ENCODE measurements at places on chromosomes 6 and 20.

- DNase-seq, result no peak
These were observed 32.7 kb downstream of the PLN start for GRCh38 chr6:118580585-118581419.

DNA sequence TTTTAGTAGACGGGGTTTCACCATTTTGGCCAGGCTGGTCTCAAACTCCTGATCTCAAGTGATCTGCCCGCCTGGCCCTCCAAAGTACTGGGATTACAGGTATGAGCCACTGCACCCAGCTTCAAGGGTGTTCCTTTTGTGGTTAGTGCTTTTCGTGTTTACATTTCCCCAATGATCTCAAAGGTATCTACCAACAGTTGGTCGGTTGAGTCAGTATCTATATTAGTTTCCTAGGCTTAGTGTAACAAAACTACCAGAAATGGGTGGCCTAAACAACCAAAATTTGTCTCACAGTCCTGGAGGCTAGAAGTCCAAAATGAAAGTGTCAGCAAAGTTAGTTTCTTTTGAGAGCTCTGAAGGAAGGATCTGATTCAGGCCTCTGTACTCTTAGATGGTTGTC is 30.1 kb downstream of the CASP8AP2 start:
- no peak for DNase-seq

GRCh38 chr6:111838749-111839484 is 34.3 kb downstream of the FYN start:
- no peak for DNase-seq

- DNase-seq, result no peak
These were observed 31.4 kb downstream of the BCAS1 start for GRCh38 chr20:54038961-54039360.

GRCh38 chr6:31352683-31353383 is 4.1 kb downstream of the HLA-B start:
- peak; percentile 6 for DNase-seq

DNA sequence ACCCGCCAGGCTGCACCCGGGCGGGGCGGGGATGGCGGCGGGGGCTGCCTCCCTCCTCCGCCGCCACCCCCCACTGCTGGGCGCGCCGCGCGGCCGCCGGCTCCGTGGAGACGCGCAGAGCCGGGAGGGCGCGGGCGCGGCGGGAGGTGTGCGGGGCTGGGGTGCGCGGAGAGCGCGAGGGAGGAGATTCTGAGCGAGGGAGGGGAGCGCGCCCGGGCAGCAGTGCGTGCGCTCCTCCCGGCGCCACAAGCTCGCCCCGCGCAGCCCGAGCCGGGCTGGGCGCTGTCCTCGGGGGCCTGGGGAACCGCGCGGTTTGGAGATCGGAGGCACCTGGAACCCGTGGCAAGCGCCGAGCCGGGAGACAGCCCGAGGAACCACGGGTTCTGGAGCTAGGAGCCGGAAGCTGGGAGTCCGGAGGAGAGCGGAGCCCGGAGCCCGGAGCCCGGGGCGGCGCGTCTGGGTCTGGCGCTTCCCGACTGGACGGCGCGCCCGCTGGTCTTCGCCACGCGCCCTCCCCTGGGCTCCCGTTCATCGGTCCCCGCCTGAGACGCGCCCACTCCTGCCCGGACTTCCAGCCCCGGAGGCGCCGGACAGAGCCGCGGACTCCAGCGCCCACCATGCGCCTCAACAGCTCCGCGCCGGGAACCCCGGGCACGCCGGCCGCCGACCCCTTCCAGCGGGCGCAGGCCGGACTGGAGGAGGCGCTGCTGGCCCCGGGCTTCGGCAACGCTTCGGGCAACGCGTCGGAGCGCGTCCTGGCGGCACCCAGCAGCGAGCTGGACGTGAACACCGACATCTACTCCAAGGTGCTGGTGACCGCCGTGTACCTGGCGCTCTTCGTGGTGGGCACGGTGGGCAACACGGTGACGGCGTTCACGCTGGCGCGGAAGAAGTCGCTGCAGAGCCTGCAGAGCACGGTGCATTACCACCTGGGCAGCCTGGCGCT is at the start of gene NTSR1:
Gene NTSR1, plus strand, starts transcription at position 246 of the 946 bp plus-strand sequence. Its CDS starts 372 bp downstream, at position 618.
- no peak for DNase-seq

- DNase-seq, result no peak
These were observed 137.2 kb downstream of the MOXD1 start for GRCh38 chr6:132264021-132264500.

- no peak for DNase-seq
These were observed 95.3 kb downstream of the CLVS2 start for GRCh38 chr6:123091091-123091895.

DNA sequence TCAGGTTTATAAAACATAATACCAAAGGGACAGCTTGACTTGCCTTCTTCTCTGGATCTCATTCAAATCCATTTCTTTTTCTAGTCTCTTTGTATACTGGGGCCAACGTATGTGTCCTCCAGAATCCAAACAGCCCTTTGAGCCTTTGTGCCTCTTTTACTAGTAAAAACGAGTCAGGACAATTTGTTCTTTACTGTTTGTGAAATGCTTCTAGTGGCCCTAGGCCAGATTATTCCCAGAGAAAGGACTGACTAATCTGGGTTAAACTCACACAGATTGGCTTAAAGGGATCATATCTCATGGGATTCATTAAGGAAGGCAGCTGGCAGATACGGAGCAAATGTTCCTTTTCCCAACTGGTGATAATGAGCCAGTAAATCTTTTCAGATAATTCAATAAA is 32.1 kb upstream of the MANEA start:
- DNase-seq, result no peak

DNA sequence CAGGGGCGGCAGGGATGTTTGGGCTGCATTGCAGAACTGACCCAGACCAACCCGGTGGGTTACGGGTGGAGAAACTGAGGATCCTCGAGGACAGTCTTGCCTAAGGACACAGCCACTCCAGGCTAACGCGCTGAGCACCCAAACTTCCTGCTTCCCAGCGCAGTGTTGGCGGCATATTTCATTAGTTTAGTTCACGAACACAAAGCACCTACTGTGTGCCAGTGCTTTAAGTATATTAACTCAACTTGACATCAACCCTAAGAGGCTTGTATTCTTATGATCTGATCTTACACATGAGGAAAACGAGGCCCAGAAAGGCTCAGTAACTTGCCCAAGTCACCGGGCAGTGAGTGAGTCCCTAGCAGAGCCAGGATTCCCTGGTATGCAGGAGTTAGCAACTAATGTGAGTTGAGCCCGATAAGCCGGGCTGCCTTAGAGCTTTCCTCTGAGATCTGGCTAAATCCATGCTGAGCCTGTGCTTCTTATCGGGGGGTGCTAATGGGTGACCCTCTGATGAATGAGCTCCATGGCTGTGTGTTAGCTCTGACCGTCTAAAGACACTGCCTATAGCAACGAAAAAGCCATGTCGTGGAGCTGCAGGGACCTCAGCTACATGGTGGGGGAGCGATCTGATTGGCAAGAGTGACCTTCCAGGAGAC is 92.7 kb downstream of the CD40 start:
- DNase-seq, result no peak

DNA sequence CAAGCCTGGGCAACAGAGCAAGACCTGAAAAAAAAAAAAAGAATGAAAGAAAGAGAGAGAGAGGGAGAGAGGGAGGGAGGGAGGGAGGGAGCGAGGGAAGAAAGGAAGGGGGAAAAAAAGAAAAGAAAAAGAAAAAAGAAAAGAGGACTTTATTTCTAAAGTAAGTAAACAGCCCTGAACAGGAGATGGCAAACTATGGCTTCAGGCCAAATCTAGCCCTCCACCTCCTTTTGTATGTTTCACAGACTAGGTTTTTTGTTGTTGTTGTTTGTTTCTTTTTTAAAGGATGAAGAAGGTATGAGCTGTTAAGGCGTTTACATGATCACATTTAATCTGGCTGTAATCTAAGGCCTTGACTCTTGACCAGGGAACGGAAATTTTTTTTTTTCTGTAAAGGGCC is 711.1 kb upstream of the NRSN1 start:
- no peak for DNase-seq

DNA sequence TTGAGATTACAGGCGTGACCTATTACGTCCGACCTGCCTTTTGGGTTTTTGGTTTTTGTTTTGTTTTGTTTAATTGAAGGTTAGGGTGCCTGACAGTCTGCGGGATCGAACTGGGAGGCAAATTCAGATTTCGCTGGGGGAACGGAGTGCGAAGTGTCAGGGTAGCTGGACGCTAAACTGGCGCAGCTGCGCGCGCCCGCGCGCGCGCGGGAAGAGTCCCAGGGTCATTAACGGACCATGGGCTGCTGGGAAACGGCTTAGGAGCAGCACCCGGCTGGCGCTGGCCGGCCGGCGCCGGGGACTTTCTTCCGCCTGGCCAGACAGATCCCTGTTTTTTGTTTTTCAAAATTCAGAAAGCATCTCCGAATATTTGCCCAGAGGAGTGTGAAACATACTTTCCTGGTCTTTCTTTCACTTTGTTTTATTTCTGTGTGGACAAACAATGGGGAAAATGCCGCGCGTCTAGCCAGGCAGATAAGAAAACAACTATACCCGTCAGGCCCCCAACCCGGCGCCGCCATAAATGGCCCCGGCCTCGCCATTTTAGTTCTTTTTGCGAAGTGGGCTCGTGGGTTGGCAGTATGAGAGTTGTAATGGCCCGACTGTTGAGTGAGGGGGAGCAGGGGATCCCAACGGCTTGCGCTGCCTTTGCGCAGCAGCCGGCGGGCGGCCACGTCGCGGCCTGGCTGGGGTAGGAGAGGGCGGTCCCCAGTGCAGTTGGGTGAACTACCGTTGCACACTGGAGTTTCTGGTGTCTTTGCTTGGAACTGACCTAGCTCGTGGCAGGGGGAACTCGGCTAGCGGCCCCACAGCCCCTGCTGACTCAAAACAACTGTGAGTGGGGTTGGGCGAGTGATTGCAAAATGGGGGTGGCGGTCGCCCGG is 7.1 kb downstream of the HSPA1B start:
- DNase-seq, result peak; percentile 64

- peak; percentile 94 for DNase-seq
These were observed 987 bp upstream of the QKI start for GRCh38 chr6:163413345-163414116.

DNA sequence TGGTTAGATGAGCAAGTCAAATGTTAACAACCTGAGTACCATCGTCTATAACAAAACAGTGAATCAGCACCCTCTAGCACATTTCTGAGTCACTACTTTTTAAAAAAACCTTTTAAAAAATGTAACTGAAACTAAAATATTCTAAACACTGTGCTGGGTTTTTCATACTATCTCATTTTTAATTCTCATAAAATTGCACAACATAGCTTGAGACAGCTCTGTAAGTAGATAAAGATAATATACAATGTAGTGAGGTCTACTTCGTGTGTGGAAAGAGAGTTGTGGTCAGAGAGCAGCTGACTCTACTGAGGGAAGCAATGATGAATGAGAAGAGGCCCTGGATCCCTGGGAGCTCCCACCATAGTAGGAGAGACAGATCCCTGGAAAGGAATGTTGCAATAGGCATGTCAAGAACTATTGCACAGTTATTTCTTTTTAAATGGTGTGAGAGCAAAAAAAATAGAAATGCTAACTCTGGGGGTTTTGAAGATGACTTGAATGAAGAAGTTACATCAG is 13.6 kb upstream of the CALHM6 start:
- DNase-seq, result no peak

DNA sequence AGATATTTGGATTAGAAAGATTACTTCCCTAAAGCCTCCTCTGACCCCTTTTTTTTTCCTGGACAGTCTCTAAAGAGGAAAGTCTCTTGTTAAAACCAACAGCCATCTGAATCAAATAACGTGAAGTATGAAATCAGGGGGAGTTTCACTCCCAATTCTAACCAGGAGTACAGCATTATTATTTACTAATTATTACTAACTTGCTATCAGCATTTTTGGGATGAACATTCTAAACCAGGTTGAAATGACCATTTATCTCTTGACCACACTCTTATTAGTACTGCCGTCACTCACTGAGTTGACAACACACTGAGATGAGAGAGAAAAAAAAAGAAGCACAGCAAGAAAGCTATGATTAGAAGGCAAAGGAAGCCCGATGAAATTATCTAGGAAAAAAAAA is 114.4 kb upstream of the BCLAF1 start:
- DNase-seq, result no peak

DNA sequence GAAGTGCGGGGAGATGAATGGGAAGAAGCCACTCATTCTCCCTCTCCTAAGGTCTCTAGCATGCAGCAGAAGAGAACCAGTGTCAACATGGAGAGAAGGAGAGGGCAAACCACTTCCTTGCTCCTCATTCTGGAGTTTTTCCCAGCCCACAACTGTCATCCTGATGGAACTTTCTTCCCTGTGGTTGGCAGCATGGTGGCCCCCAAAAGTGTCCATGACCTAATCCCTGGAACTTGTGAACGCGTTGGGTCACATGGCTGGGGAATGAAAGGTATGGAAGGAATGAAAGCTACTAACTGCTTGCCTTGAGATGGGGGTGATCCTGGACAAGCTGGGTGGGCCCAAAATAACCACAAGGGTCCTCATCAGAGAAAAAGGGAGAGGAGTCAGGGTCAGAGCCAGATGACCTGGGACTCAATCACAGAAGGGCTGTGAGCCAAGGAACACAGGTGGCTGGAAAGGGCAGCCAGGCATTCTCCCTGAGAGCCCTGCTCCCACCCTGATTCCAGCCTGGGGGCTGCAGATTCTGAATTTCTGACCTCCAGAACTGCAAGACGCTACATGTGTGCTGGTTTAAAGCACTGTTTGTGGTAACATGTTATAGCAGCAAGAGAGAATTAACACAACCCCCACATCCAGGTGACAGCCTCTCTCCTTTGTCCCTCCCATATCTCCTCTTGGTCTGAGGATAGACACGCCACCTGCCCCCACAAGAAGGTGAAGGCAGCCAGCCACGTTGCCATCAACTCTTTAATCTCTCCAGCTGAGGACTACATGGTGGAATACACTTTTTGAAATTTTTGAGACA is 63.2 kb downstream of the PYGB start:
- no peak for DNase-seq
